ENCODE measurements at places on chromosomes 5 and 9. TPM values are rescaled to one million over a fixed set of nuclear protein-coding genes. Genes with fewer than 3 reads are reported as not detected.

- DNase-seq, result no peak
Observed at GRCh38 chr5:21263361-21263760, 1275.4 kb upstream of the CDH18 start.

DNA sequence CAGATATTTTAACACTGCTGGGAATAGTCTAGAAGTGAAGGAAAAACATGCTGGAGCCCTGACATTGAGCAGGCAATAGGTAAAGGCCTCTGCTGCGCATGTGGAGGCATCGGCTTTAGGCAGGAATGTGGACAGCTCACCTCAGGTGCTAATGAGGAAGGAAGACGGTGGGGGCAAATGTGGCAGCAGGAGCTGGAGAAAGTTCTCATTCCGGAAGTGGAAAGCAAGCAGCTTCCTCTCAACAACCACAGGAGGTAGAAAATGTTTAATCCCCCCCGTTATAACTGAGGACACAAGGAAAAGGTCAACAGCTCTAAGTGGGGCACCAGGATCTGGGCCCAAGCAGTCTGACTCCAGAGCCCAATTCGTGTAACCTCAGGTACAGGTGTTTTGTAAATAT, 7.6 kb upstream of the RPS14 start:
- no peak for DNase-seq

GRCh38 chr5:66875315-66875714, 279.1 kb downstream of the MAST4 start:
- DNase-seq, result no peak

DNA sequence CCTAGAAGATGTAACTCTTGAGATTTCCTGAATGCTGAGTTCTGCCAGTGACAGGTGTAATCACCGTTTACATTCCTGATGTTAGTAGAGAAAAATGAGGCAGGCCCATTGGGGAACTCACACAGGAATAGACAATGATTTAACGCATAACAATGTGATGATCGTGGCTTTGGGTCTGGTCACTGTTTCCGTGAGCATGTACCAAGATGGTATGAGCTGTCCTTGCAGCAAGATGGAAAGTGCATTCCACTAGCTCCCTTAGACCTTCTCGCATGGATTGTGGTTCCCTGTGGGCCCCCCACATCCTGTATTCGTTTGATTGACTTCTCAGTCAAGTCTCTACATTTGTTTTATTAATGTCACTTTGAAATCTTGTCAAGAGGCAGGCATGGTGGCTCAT, 124.0 kb upstream of the DAP start:
- no peak for DNase-seq

DNA sequence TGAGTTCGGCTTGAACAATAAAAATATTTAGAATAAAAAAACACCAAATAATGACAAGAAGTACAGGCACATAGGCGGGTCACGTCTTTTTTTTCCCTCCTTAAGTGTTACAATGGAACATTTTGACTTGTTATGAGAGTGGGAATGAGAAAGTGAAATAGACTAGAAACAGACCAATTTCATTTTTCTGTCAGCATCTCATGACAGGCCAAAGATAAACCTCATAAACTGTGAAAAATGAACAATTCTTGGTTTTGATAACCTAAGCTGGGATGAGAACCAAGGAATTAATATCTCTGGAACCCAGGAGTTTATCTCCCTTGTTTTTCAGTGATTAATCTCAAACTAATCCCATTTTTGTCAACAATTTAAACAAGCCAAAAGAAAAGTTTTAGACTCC, 299.5 kb downstream of the SLIT3 start:
- no peak for DNase-seq

Gene STING1
- total RNA-seq, result 3.6 TPM

DNA sequence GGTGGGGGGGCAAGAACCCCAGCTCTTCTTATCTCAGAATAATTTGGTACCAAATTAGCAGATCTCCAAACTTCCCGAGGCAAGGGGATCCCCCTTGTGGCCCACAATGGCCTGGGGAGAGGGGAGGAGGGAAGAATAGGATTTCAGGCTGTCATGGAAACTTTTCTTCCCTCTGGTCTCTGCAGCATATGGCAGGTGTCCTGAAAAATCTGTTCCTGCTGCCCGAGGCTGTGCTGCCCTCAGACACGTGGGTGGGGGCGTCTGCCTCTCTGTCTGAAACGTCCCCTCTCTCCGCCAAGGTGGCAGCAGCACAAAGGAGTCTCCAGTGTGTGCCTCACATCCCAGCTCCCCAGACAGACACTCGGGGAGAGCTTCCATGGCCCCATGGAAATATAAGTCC, 34.0 kb downstream of the CCNJL start:
- DNase-seq, result no peak

Gene STK32A
- 5.3 TPM for total RNA-seq

Gene TAF11L7
- not detected for total RNA-seq

Gene FOXD4
- 0.47 TPM for total RNA-seq

GRCh38 chr9:14186096-14186495, 127.8 kb downstream of the NFIB start:
- DNase-seq, result no peak

GRCh38 chr9:73065439-73065838, 86.2 kb upstream of the ANXA1 start:
- DNase-seq, result peak; percentile 15

- DNase-seq, result no peak
Observed at GRCh38 chr5:133849116-133849515, 119.3 kb downstream of the C5orf15 start.

Gene MLANA
- total RNA-seq, result not detected

GRCh38 chr9:127133739-127134167, 11.3 kb upstream of the ANGPTL2 start:
- peak; percentile 81 for DNase-seq

DNA sequence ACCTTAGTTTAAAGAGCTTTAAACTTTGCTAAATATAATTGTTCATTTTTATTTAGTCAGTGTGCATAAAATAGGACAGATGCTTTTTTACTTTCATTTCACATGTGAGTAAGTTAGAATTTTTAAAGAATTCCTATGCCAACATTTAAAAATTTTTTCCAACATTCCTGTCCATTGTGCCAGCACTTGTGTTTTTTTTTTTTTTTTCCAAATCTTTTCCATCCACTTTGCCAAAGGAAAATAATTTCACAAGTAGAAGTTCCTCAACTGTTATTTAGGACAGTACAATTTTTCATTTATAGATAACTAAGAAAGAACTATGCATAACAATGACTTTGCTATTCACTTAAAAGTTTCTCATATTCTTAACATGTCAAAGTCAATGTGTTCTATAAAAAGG, 189.5 kb downstream of the ADAMTS6 start:
- DNase-seq, result no peak
